ENCODE measurements at places on chromosomes 7 and 10.

- no peak for DNase-seq
Measured at GRCh38 chr7:2800931-2801688, 43.0 kb downstream of the GNA12 start.

DNA sequence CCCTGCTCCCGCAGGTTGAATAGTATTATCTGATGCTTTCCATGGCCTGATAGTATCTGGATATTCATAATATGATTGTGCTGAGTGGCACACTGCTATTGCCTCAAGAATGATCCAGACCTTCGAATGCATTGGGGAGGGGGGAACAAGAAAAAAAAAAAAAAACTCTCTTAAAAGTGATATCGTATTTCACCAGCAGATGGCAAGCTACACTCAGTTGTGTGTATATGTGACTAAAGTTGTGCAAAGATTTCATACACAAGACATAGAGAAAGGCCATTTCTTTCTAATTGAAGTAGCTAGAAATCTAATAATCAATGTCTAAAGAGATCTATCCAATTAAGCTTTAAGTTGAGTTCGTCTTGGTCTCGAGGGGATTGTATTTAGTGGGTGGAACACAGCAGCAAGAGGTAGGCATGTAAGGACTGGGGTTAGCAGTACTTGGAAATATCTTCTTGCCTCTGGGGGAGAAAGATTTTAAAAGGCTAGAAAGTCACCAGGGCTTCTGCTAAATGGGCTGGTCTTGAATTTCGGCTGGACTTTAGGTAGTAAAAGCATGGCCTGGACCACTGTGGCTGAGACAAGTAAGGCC lies 15.3 kb downstream of the SFRP4 start:
- no peak for DNase-seq

DNA sequence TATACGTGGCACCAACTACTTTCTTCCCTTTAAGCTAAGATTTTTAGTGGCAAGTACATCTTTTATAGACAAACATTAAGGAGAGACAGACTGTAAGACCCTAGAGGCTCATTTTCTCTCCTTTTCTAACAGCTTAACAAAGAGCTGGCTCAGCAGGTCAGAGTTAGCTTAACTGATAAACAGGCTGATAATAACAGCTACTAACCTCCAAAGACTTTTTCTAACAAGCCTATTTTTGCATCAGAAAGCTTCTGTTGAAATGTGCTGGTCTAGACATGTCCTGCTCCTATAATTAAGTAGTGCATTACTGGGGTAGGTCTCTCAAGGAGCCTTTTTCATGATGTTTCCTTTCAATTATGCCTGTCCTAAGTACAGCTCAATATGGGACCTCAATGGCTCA lies 238.2 kb upstream of the FAM3C start:
- no peak for DNase-seq

- no peak for DNase-seq
Measured at GRCh38 chr10:98466861-98467505, 20.2 kb upstream of the HPS1 start.
